ENCODE measurements at places on chromosomes 6 and 20. TPM values are rescaled to one million over a fixed set of nuclear protein-coding genes. Genes with fewer than 3 reads are reported as not detected.

Gene FLRT3
- 173 TPM for polyA plus RNA-seq

Gene TGM2
- polyA plus RNA-seq, result 42.3 TPM

Gene CABLES2
- polyA plus RNA-seq, result 8.6 TPM

- no peak for DNase-seq
These were observed 89.9 kb downstream of the CARMIL1 start for GRCh38 chr6:25369036-25369432.

GRCh38 chr6:50249493-50249892, 199.8 kb upstream of the DEFB112 start:
- no peak for DNase-seq

Gene MUC21
- polyA plus RNA-seq, result 0.09 TPM

Gene BPIFB2
- polyA plus RNA-seq, result not detected

- no peak for DNase-seq
These were observed 200.5 kb upstream of the HSF2 start for GRCh38 chr6:122198922-122199321.

Gene TTI1
- 35.5 TPM for polyA plus RNA-seq

Gene ABT1
- polyA plus RNA-seq, result 15.4 TPM

Gene CLPSL1
- polyA plus RNA-seq, result not detected

Gene CST4
- polyA plus RNA-seq, result not detected

- peak; percentile 54 for DNase-seq
These were observed 59.2 kb downstream of the KCNS1 start for GRCh38 chr20:45041464-45042337.

DNA sequence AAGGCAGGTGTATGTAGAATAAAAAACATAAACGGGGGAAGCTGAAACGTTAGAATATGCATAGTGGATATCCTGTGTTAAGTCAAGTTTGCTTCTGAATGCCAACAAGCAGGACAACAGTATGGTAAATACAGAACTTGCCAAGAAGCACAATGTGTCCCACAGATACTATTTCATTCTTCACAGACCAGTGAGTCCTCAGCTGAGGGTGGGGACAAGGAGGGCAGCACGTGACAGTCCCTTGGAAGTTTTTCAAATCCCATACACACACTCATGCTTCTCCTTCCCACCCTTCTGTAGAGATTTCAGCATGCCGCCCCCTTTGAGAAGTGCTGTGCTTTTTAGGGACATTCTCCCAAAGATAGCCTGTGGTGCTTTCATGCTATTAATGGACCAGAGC, 268.5 kb upstream of the ECI2 start:
- peak; percentile 17 for DNase-seq

Gene HLA-DQB1
- 8.1 TPM for polyA plus RNA-seq

Gene SLC25A27
- polyA plus RNA-seq, result 29.1 TPM

Gene PARD6B
- polyA plus RNA-seq, result 17.0 TPM

Gene DEFB124
- polyA plus RNA-seq, result 0.70 TPM

Gene SLC17A3
- polyA plus RNA-seq, result 0.95 TPM

DNA sequence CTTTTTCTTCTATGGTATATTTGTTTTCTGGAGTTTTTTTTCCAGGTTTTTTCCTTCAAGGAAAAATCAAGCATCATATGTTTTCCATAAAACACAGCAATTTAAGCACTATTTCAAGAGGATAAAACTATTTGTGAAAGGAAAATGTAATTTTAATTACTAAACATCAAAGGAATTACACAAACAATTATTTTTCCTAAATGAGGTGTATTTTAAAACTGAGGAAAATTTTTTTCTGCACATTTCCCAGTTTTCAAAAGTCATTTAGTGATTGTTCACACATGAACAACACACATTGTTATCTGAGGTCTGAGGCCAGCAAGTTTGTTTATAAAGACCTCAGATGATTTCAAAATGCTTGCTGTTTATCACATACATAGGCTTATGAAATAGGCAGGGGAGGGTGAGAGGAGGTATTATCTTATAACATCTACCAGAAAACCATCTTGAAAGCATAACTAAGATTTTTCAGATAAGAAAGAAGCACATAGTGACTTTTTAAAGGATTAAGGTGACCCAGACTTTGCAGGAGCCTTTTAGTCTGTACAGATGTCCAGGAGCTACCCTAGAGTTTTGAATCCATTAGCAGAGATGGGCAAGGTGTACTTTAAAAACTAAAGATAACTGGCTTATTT, 381.6 kb downstream of the GJA1 start:
- DNase-seq, result no peak

Data from renal pelvis (tissue), 12 donors.